Activated CD8-positive, alpha-beta T cell treated with anti-CD3 and anti-CD28 coated beads, Interleukin-2, amount 10 ng/mL, durations not matched to agents 7 days and 5 days (primary cell): ENCODE measurements at places on chromosomes 4 and X. TPM values are rescaled to one million over a fixed set of nuclear protein-coding genes. Genes with fewer than 3 reads are reported as not detected.

Gene ODAPH
- total RNA-seq: not detected

Gene SLC9B1
- 0.83 TPM for total RNA-seq

DNA sequence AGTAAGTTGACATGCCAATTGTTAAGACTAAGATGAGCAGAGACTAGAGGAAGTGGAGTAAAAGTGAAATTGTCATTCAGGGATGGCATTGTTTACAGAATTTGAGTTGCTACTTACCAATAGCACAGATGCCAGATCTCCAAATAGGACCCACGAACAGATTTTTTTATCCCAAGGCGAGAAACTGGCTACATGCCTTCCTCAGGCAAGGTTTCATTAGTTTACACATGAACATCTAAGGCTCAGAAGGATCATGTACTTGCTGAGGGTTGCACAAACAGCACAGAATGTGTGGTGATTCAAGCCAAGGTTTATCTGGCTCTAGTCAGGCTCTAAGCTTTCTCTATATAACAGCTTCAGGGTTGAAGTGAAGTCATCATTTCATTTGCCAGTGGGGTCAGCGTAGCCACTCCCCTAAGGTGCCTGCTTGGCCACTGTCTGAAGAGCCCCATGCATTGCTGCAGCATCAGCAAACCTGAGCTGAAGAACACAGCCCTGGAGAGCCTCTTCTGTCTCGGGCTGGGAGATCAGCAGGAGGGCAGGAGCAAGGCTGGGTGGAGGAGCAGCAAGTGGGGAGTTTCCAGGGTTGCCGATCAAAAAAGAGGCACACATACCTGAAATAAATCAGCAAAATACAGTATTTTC lies 193.0 kb upstream of the LCORL start:
- DNase-seq: no peak

DNA sequence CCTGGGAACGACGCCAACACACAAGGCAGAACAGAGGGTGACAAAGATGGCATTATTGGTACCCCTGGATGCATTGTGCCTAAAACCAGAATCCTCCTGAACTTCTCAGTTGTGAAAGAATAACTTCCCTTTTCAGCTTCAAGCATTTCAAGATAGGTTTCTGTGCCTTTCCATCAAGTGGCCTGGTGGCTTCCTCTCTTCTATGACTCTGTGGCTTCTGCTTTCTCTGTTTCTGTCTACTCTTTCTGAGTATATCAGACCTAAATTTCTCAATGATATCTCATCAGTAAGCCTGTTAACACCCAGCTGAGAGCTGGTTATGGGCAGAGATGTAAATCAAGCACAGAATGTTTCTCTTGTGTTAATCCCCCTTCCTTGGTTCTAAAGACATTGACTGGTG lies 21.4 kb upstream of the FAM9B start:
- no peak for DNase-seq

DNA sequence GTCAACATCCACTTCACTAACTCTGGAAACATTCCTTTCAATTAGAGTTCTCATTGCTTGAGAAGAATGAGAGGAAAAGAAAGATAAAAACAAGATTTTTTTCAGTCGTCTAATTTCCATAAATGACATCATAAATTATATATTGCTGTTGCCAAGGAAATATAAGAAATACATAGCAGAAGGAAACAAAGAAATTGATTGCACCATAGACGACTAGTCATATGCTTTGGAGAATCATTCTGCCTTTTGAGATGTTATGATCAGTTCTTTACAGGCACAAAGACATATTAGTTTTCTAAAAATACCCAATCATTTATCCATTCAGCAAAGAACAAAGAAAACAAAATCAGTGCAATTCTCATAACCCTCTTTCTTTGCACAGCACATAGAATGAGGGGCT lies 672 bp upstream of the C1QTNF7 start:
- no peak for DNase-seq

- no peak for DNase-seq
Observed at GRCh38 chr4:168273838-168274237, 44.7 kb downstream of the DDX60 start.

DNA sequence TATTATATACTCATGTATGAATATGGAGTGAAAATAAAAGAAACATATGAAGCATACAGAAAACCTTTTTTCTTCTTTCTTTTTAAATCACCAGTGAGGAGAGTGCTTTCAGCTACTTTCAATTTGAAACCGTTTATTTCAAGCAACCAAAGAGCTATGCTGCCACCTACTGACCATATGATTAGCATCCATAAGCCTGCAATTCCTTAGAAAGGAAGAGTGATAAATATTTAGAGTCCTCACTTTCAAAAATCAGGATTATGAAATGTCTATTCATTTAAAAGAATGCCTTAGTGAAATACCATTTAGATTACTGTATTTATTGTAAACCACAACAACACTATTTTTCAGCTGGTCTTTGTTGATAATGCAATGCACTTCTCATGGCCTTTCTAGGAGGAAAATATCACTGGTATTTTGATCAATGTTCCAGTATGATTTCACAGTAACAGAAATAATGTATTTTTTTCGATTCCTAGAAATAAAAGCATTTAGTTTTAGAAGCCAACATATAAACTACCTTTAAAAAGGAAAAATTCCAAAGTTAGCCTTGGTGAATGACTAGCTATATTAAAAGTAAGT lies 667.6 kb downstream of the PCDH18 start:
- peak; percentile 52 for DNase-seq

- peak; percentile 15 for DNase-seq
Observed at GRCh38 chrX:1531096-1531890, 5.7 kb downstream of the P2RY8 start.

GRCh38 chr4:169621731-169622492 lies 1.5 kb downstream of the CLCN3 start:
- DNase-seq: peak; percentile 55

GRCh38 chr4:177124349-177125064 lies 185.2 kb upstream of the NEIL3 start:
- no peak for DNase-seq
